ENCODE measurements at places on chromosomes 1 and 21.

DNA sequence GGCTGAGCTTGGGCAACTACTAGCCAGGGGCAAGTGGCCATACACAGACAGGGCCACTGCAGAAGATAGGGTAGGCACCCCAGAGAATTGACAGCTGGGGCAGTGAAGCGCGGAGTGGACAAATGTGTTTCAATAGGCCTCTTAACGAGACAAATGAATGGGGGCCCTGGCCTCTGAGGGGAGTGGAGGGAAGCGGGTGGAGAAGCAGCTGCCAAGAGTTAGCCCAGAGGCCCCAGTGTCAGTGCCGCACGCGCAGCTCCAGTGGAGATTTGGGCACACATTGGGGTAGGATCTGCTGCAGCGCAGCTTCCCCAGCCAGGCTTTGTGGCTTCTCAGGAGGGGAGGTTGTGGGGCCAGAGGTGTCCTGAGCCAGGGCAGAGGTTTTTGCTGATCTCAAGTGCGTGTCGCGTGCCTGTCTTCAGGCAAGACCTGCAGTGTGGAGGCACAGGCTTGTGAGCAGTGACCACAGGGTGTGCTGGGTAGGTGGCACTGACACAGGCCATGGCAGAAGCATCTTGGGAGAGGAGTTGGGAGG, 16.9 kb downstream of the PTPRF start:
- DNase-seq = no peak

GRCh38 chr1:216422821-216423520, at the start of gene USH2A:
Gene USH2A (minus strand): TSS chr1:216423448. CDS start chr1:216422336, 1,112 bp downstream.
- no peak for DNase-seq

- no peak for DNase-seq
Measured at GRCh38 chr1:33335020-33335419, 14.1 kb upstream of the A3GALT2 start.

- DNase-seq = no peak
Measured at GRCh38 chr1:85975912-85976371, 180.6 kb downstream of the COL24A1 start.

- DNase-seq = no peak
Measured at GRCh38 chr1:152501704-152502103, 8.9 kb upstream of the LCE5A start.

GRCh38 chr1:214840356-214840755, 237.4 kb downstream of the CENPF start:
- no peak for DNase-seq

DNA sequence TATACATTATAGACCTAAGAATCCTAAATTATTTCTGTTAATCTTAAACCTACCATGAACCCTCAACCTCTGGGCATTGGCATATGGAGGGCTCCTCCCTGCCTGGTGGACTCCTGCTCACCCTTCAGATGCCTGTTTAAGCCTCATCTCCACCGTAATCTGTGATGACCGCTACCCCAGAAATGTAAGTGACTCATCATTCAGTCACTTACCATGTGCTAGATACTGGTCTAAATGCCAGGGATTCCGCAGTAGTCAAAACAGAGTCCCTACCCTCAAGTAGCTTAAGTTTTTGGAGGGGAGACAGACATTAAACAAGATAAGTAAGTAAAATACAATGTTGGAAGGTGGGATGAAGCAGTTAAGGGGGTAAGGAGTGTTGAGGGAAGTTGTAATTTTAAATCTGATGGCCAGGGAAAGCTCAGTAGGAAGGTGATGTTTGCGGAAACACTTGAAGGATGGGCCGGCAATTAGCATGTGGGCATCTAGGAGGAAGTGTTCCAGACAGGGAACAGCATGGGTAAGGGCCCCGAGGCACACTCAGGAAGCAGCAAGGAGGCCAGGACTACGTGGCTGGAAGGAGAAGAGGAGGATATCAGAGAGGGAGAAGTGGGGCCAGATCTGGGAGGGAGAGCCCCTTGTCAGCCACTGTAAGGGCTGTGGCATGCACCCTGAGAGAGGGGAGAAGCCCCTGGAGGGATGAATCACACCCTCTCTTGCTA, 141.7 kb upstream of the HOOK1 start:
- no peak for DNase-seq

- peak; percentile 48 for DNase-seq
Measured at GRCh38 chr1:225941187-225941941, at the start of gene LEFTY2. Gene LEFTY2 (minus strand): TSS chr1:225941220. CDS start chr1:225941140, 80 bp downstream.

GRCh38 chr1:156794506-156795373, 21.9 kb downstream of the SH2D2A start:
- no peak for DNase-seq

DNA sequence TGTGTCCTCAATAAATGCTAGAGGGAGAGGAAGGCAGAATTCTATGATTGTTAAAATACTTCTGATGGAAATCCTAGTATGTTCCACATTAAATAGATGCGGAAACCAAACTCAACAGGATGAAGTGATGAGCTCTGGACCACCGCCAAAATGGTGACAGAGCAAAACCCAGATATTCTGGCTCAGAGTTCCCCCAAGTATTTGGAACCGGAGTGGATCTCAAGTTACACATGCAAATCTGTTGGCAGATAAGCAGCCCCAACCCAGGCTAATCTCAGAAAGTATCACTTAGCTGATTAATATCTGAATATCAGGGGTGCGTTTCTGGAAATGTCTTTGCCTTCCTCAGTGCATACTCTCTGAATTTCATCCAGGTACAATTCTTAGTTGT, 17.4 kb upstream of the GRHL3 start:
- DNase-seq = no peak

GRCh38 chr1:156177919-156178654, 15.8 kb upstream of the SLC25A44 start:
- DNase-seq = no peak

DNA sequence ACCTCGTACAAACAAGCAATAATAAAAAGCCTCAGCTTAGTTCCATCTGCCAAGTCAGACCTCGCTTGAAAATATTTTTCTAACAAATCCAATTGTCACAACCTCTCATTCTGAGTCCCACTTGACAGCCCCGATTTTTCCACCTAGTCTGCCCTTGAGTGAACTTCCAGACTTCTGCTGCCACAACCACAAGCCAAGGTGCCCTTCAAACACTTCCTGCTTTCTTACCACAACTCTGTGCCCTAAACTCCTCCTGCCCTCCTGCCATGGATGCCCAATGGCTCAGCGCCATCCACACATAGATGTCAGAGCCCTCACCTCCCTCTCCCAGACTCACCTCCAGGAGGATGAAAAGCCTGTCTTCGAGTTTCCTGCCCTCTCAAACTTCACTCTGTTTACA, 3.9 kb downstream of the TMPRSS2 start:
- DNase-seq = no peak

DNA sequence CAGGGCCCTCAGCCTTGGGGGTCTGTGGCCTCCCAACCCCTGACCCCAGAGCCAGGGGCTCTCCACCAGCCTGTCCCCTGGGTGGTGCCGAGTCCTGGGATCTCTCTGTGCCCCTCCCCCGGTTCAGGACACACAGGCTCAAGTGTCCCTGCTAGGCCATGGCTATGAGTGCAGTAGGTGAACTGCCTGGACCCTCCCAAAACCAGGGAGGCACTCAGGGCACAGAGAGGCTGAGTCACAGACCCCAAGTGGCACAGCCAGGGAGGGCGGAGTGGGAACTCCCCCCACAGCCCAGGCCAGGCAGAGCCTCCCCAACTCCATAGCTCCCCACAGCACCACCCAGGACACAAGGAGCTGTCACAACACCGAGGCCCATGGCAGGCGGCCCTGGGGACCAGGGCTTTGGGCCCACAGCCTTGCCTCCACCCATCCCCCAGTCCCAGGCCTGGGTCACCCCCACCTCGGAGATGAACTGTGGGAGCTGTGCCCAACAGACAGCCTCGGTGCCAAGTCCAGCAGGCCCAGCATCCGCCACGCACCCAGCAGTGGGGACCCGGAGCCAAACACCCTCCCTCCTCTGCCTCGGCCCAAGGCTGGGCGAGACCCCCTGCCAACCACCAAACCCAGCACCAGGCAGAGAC, 3.2 kb downstream of the DVL1 start:
- DNase-seq = no peak

DNA sequence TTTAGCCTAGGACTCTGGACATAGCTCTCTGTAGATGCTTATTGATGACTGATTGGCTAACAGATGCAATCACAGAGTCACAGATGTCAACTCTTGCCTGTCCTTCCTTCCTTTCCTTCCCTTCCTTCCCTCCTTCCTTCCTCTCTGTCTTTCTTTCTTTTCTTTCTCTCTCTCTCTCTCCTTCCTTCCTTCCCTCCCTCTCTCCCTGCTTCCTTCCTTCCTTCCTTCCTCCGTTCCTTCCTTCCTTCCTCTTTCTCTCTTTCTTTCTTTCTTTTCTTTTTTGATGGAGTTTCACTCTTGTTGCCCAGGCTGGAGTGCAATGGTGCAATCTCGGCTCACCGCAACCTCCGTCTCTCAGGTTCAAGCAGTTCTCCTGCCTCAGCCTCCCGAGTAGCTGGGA, 106.1 kb downstream of the KIF26B start:
- no peak for DNase-seq

GRCh38 chr21:42316891-42317290, 1.7 kb upstream of the TFF3 start:
- no peak for DNase-seq

- peak; percentile 2 for DNase-seq
Measured at GRCh38 chr1:42745851-42746250, 5.8 kb upstream of the CLDN19 start.

- no peak for DNase-seq
Measured at GRCh38 chr1:203187304-203187685, 791 bp upstream of the CHI3L1 start.

DNA sequence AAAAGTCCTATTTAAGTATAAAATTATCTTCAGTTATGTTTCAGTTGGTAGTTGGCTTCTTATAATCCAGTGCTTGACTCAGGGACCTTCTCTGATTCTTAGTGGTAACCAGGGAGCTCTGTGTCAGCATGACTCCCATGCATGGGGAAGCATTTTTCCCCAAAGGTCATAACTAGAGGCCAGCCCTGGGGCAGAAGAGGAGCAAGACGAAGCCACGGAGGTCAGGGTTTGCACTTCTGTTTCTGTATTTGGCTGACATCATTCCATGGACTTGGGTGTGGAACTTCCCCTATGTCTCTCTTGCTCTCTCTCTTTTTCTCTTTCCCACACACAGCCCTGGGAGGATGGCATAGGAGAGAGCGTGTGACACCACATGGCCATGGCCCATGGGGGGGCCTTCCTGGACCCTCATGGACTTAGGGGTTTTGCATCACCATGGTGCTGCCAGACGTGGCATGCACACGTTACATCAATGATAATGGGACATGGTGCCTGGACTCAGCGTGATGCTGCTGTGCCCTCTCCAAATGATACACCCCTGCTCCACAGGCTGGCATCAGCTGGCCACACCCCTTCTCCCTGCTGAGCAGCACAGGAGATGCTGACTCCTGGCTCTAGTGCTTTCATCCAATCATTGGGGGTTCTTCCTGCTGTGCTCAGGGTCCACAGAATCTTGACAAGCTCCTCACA, 260.5 kb downstream of the KCNJ6 start:
- no peak for DNase-seq

DNA sequence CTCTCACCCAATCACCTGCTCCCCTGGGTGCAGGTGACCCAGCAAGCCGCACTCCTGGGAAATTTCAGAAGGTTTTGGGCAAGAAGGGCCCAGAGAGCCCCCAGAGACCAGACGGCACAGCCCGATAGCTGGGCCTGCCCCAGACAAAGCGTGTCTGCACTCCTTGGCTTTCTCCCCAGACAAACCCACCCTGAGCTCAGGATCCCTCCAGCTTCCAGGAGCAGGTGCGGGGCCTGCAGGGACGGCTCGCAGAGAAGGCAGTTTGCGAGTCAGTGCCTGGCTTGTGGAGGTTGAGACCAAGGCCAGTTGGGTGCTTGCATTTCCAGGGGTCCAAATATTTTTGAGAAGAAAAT, 6.7 kb downstream of the PDE9A start:
- DNase-seq = no peak

GRCh38 chr1:201325678-201326060, 42.4 kb downstream of the PKP1 start:
- DNase-seq = no peak

- no peak for DNase-seq
Measured at GRCh38 chr1:196074182-196074581, 534.1 kb downstream of the KCNT2 start.

DNA sequence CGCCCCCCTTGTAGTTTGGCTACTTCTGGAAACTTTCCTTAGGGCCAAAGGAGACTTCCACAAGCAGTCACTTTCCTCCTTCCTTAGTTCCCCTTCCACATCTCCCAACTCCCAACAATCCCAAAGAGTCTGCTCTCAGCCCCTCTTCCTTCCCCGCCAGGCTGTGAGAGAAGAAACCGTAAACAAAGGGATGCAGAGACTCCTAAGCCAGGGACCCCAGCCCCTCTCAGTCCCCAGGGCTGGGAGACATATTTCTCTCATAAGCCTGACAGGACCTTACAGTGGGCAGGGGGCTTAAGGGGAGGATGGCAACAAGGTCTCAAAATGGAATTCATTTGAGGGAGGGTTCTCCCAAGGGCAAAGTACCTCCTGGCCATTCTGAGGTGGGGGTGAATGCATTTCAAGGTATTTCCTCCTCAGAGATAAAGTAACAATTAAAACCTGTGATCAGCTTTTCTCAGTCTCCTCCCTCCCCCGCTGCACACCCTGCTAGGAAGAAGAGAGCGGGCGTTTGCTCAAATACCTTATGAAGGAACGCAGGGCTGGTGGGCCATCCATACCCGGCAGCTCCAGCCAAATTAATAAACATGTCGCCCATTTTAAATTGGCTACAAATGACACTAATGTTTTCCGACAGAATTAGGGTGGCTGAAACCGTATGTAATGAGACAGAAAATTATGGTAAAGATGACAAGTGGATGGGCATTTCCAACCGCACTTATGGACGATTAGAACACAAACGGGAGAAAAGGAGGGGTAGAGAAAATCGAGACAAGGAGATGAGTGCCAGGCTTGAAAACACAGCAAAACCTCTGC, 4.0 kb downstream of the BARHL2 start:
- DNase-seq = no peak

DNA sequence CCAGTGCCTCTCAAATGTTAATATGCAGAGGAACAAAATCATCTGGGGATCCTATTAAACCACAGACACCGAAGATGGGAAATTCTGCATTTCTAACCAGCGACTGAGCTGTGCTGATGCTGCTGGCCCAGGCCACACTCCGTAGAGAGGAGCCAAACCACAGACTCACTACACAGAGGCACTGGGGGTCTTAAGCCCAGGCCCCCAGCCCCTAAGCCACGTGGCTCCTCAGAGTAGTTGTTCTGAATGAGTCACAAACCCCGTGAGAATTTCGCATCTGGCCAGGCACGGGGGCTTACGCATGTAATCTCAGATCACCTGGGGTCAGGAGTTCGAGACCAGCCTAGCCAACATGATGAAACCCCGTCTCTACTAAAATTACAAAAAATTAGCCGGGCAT, 2.8 kb upstream of the CELA2A start:
- no peak for DNase-seq

GRCh38 chr1:6260433-6260934, 414 bp downstream of the GPR153 start:
- peak; percentile 90 for DNase-seq

GRCh38 chr1:231337043-231337471, 595 bp downstream of the EXOC8 start:
- peak; percentile 65 for DNase-seq

GRCh38 chr1:43864111-43865045, 69.2 kb upstream of the ARTN start:
- no peak for DNase-seq

- no peak for DNase-seq
Measured at GRCh38 chr1:183251101-183251958, 65.3 kb downstream of the LAMC2 start.

Measured in SK-N-SH (cell line).